Type B pancreatic cell (in vitro differentiated cells): ENCODE measurements at places on chromosomes 13 and 19.

DNA sequence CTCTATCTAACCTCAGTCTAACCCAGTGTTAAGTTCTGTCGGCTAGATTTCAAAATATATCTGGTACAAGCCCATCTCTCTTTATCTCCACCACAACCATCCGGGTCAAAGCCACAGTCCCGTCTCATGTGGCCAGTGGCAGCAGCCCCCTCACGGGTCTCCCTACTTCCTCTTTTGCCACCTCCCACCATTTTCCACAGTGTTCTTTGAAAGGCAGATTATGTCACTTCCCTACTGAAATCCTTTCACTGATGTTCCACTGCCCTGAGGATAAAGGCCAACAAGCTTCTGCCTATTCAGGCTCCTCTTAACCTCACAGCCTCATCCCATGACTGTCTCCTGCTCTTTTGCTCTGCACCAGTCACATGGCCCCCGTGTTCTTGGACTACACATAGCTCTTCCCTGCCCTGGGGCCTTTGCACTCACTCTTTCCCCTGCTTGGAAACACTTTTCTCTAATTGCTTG is 117.2 kb downstream of the UBL3 start:
- DNase-seq, result no peak

- DNase-seq, result no peak
These were observed 160.4 kb upstream of the PCDH9 start for GRCh38 chr13:67390462-67391086.

DNA sequence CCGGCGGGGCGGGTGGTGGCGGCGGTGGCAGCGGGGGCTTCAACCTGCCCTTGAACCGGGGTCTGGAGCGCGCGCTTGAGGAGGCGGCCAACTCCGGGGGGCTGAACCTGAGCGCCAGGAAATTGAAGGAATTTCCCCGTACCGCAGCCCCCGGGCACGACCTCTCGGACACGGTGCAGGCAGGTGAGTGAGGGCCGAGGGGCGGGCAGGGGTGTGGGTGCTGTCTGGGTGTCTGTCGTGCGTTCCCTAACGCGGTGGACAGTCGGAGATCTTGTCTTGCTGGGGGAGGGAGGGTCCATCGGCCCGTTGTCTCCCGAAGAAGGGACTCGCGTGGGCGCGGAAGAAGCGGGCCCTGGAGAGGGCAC is 533 bp downstream of the LRCH1 start:
- DNase-seq, result no peak

GRCh38 chr13:64007339-64007738 is 2591.7 kb upstream of the PCDH20 start:
- DNase-seq, result no peak

GRCh38 chr13:21434588-21434987 is 24.5 kb downstream of the ZDHHC20 start:
- no peak for DNase-seq

GRCh38 chr13:111632906-111633305 is 312.5 kb downstream of the TEX29 start:
- DNase-seq, result no peak

GRCh38 chr13:52835071-52835839 is 13.2 kb downstream of the PCDH8 start:
- DNase-seq, result no peak

GRCh38 chr19:8370176-8371010 is 6.4 kb downstream of the ANGPTL4 start:
- no peak for DNase-seq

GRCh38 chr13:71864094-71864985 is 2.7 kb downstream of the DACH1 start:
- DNase-seq, result peak; percentile 73

DNA sequence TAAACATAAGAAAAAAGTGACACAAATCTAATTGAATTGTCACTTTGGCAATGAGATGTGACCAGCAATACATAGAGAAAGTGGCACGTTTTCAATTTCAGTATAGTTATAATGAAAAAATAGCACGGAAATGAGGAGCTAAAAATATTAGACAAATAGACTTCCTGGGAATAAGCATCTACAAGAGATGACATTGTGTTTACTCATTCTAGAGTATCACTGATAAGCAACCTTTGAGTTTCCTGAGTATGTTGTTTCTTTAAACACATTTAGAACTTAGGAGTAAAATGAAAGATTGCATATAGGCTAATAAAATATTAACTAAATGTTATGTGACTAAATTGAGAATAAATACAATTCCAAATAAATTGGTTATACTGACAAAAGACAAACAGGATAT is 207.1 kb upstream of the SLITRK6 start:
- DNase-seq, result no peak

DNA sequence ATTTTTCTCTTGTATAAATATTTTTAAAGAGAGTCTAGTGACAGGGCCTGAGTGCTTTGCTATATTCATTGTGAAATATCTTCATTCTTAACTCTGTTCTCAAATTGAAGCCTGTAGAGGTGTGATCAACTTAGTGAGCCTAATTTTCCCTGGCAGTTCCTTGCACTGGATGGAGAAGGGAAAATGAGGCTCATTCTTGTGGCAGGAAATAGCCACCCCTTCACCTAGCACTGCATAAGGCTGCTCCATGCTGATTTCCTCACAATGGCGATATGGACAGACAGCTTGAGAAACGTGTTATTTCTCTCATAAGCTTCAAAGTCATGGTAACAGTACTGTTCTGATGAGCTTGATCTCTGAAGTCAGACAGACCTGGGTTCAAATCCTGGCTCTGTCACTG is 146.2 kb downstream of the AKAP11 start:
- no peak for DNase-seq

DNA sequence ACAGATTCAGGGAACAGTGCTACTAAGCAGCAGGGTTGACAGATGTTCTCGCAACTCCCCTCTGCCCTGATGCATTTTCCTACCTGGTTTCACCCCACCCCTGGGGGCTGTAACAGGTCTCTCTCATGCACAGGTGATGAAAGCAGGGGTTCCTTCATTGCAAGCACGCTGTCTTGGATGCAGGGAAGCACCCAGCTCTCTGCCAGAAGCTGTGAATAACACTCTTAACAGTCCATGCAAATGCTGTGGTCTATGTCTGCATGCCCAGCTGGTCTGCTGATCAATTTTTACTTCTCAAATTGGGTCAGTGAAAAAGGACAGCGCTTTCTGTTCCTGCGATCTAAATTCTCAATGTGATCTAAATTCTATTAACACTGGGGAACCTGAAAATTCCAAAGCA is 246.3 kb upstream of the TSHZ3 start:
- no peak for DNase-seq

DNA sequence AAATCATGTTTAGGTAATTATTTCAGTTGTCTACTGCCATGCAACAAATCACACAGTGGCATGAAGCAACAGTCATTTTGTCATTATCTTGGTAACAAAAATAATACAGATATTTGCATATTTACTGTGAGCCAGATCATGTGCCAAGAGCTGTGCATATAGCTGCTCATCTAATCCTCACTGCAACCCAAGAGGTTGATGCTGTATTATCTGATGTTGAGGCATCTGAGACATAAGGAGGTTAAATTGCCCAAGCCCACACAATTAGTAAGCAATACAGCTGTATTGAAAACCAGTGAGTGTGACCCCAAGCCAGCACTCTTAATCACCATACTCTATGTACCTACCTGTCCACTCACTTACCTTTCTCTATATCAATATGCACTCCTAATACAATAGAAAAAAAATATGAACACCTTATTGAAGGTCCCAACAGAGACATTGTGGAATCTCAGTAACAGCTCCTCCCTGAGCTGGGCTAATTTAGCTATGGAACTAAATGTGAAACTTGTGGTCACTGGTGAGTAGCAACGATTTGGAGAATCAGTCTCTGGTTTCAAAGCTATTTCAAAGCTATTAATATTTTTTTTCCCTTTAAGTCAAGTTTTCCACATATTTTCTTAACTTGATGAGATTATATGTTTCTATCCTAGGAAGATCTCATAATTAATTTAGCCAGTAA is 185.2 kb downstream of the KLF12 start:
- no peak for DNase-seq

GRCh38 chr13:73187106-73187505 is 128.3 kb downstream of the KLF5 start:
- DNase-seq, result no peak

DNA sequence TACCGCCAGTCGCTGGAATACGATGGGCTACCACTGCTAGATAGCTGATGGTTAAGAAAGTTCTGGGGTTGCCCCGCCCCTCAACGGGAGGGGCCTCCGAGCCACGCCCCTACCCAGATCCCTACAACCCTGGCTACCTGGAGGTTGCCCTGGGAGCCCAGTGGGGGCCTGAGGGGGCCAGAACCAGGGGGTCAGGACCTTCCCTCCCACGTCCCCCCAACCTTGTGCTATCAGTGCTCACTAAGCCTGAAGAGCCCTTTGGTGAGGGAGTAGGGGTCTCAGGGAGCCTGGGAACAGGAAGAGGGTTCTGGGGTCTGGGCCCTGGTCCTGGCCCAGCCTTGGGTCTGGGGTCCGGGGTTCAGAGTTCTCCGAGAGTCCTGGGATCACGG is 8.9 kb downstream of the OCEL1 start:
- no peak for DNase-seq

- DNase-seq, result no peak
These were observed 2.3 kb downstream of the ERF start for GRCh38 chr19:42252365-42253244.

DNA sequence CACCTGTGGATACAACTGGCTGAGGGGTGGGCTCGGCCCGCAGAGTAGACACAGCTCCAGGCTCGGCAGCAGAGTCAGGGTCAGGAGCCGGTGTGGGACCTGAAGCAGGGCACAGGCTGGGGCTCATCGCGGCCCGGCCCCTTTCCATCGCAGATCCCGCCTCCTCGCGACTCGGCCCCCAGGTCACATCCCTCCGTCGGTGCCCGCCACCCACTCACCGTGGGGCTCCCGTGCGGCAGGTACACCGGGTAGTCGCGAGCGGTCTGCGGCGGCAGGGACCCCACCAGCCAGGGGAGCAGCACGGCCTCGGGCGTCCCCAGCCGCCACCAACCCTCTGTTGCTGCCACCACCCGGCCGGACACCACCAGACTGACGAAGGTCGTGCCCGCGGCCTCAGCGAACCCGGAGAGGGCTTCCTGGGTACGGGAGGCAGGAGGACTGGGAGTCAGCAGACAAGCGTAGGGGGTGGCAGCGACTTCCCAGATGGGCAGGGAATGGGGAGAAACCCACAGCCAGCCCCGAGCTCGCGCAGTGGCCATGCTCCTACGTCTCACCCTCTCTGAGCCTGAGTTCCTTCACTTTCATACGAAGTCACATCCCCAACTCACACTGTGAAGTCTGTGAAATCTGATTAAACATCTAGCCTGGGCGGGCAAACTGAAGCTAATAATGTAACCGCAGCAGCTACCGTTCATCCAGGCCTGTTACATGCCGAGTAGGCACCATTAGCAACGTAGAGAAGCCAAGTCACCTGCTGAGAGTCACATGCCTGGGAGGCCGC is 3.7 kb downstream of the FUZ start:
- DNase-seq, result no peak

DNA sequence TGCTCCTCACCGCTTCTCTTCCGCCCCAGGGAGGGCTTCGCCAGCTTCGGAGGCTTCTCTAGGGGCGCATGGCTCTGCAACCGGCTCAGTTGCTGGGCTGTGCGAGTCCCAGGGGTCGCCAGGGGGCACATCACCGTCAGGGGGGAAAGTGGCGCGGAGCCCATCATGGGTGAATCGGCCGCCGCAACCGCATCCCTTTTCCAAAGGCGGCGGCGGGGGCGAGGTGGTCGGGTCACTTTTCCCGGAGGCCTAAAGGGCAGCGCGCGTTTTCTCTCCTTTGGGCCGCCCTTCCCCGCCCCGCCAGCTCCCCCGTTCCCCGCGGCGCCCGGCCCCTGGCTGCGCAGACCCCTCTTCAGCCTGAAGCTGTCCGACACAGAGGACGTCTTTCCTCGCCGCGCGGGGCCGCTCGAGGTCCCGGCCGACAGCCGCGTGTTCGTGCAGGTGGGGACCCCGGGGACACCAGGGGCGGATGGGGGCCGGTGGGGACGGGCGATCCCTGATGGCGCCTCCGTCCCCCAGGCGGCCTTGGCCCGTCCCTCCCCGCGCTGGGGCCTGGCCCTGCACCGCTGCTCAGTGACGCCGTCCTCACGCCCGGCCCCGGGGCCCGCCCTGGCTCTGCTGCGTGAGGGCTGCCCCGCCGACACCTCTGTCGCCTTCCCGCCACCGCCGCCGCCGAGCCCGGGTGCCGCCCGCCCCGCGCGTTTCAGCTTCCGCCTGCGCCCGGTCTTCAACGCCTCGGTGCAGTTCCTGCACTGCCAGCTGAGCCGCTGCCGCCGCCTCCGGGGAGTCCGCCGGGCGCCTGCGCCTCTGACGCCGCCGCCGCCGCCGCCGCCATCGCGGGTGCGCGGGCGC is 1.7 kb downstream of the TGFBR3L start:
- DNase-seq, result no peak

DNA sequence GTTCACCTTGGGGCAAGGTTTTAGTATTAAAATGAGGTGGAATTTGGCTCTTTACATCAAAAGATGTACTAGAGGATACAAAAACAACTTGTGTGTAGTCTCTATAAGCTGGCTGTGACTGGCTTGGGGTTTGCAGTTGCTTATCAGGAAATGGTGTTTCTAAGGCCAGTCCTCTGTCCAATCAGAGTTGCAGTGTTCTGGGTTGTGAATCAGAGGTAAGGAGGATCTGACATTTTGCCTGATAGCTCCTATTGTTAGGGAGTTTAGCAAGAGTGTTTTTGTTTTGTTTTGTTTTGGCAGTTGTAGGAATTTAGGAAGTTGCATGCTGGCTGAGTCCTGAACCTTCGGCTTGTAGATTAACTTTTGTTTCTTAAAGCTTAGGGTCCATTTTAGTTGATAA is 20.1 kb upstream of the ESD start:
- DNase-seq, result no peak

- DNase-seq, result no peak
These were observed 54.0 kb upstream of the DOCK9 start for GRCh38 chr13:99031832-99032231.

GRCh38 chr19:45160870-45161737 is at the start of gene NKPD1:
TSS of gene NKPD1 (minus strand) at chr19:45160982. CDS start at chr19:45160150, 832 bp downstream.
- DNase-seq, result no peak

DNA sequence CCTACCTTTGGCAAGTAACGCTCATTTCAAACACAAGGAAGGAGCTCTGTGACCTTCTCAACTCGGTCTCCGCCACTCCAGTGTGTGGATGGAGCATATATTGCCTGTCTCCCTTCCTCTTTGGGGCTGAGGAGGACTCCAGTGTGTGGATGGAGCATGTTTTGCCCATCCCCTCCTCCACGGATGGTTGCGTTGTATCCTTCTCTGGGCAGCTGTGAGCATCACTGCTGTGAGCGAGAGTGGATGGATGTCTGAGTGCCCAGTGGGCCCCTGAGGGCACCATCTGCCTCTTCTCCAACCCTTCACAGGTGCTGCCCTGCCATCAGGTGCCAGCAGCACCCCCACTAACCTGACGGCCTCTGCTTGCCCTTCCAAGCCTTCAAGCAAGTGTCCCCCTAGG is 186.2 kb downstream of the TEX29 start:
- DNase-seq, result peak; percentile 48

GRCh38 chr19:23345838-23346237 is 49.4 kb downstream of the ZNF91 start:
- DNase-seq, result no peak
